AG08395 (cell line): ENCODE measurements at places on chromosomes 6 and 20.

- DNase-seq = no peak
Measured at GRCh38 chr20:34995192-34995591, 39.5 kb downstream of the MYH7B start.

DNA sequence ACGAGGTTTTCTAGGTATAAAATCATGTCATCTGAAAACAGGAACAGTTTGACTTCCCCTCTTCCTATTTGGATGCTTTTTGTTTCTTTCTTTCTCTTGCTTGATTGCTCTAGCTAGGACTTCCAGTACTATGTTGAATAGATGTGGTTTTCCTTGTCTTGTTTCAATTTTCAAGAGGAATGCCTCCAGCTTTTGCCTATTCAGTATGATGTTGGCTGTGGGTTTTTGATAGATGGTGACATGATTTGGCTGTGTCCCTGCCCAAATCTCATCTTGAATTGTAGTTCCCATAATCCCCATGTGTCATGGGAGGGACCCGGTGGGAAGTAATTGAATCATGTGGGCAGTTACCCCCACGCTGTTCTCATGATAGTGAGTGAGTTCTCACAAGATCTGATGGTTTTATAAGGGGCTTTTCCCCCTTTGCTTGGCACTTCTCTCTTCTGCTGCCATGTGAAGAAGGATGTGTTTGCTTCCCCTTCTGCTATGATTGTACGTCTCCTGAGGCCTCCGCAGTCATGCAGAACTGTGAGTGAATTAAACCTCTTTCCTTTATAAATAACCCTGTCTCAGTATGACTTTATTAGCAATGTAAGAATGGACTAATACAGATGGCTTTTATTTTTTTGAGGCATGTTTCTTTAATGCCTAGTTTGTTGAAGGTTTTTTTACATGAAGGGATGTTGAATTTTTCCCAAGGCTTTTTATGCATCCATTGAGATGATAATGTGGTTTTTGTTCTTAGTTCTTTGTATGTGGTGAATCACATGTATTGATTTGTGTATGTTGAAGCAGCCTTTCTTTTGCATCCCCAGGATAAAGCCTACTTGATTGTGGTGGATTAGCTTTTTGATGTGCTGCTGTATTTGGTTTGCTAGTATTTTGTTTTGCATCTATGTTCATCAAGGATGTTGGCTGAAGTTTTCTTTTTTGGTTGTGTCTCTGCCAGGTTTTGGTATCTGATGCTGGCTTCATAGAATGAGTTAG, 239.1 kb downstream of the THBS2 start:
- DNase-seq = no peak

DNA sequence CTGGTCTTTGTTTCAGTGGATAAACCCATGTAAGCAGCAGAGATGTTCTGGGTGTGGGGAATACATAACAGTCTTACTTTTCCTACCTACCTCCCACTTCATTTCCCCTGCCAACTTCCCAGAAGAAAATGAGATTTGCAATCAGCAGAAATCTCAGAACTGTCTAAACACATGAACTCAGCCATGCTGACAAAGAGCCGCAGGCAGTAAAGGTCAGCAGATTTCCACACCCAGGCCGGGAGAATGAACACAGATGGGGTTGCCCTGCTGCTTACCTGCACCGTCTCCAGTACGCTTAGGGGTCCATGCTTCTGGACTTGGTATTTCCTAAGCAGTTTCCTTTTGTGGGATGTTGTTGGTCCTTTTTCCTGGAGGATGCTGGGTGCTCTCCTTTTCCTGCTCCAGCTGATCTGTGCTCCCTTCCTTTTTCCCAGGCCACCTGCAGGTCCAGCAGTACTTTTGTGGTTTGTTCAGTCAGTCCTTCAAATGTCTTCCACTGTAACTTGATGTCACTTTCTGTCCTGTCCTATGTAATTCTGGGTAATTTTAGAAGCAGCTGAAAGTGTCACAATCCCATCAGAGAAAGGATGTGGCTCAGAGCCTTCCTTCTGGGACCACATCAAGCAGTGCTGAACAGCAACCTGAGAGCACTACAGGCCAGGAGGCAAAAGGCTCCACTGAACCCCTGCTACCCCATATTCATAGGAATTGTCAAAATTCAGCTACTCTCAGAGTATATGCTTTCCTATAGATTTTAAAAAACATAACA, 129.0 kb downstream of the CEP57L1 start:
- no peak for DNase-seq

- DNase-seq = no peak
Measured at GRCh38 chr6:15363164-15363522, 117.3 kb downstream of the JARID2 start.

DNA sequence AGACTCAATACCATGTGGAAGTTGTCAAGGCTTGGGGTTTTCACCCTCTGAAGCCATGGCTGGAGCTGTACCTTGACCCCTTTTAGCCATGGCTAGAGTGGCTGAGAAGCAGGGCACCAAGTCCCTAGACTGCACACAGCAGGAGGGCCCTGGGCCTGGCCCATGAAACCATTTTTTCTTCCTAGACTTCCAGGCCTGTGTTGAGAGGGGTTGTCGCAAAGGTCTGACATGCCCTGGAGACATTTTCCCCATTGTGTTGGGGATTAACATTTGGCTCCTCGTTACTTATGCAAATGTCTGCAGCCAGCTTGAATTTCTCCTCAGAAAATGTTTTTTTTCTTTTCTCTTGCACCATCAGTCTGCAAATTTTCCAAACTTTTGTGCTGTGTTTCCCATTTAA, 196.4 kb downstream of the SLC16A10 start:
- no peak for DNase-seq

DNA sequence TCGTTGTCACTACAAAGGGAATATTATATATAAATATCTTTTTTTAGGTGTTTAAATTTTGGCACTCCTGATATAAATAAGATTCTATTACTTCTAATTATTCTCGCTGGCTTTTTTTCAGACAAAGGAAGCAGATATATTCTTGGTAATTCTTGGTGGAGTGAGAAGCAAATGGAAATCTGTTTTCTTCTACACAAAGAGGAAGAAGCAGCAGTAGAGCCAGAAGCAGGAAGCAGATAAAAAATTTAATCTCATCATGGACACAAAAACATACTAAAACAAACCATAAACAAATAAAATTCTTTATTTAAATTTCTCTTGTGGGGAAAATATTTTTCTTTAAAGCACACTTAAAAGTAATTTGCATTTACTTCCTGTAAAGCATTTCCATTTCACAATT, 3.7 kb upstream of the KIAA0319 start:
- DNase-seq = no peak

DNA sequence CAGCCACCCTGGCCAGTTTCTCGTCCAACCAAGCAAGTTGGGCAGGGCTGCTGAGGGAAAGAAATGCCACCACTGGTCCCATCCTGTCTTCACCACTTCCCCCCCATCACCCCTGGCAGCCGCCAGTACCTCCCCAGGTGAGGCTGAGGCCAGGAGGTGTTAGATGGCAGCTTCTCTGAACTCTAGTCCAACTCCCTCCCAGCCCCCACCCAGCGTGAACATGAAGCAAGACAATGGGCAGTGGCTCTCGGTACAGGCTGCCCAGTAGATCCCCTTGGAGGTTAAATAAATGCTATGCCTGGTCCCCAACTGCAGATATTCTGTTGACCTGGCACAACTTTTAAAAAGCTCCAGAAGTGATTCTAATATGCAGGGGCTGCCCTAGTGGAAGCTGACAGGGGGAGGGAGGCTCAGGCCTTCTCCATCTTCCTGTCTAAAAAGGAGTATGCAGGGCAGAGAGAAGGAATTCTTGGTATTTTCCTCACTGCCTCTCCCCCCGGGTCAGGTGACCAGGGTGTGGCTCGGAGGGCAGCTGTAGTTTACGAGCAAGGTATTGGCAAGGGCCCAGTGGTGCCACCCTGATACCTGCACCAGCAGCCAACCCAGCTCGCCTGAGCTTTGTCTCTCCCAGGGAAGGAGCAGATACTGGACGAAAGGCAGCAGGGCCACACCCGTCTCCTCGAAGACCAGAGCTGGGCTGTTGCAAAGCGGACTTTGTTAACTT, 25.7 kb downstream of the KCNK5 start:
- no peak for DNase-seq

- DNase-seq = no peak
Measured at GRCh38 chr6:6595952-6596351, 7.4 kb downstream of the LY86 start.
